ENCODE measurements at places on chromosomes 5 and 9. TPM values are rescaled to one million over a fixed set of nuclear protein-coding genes. Genes with fewer than 3 reads are reported as not detected.

The ROPN1L gene
- 2.0 TPM for total RNA-seq

The NR5A1 gene
- not detected for total RNA-seq

The MCIDAS gene
- total RNA-seq, result 3.1 TPM

The ARHGEF37 gene
- total RNA-seq, result 0.83 TPM

The GRIA1 gene
- total RNA-seq, result not detected

All from A549 treated with RU486 at 1 μM for 4 hours (cell line).